Stimulated activated CD8-positive, alpha-beta memory T cell treated with anti-CD3 and anti-CD28 coated beads, Interleukin-2, amount 100 ng/mL, for 1 hour (primary cell): ENCODE measurements at places on chromosomes 2 and 18.

GRCh38 chr18:25189391-25190185 lies 162.4 kb downstream of the ZNF521 start:
- DNase-seq = no peak

- DNase-seq = no peak
Measured at GRCh38 chr2:8408560-8409460, 273.0 kb upstream of the ID2 start.

DNA sequence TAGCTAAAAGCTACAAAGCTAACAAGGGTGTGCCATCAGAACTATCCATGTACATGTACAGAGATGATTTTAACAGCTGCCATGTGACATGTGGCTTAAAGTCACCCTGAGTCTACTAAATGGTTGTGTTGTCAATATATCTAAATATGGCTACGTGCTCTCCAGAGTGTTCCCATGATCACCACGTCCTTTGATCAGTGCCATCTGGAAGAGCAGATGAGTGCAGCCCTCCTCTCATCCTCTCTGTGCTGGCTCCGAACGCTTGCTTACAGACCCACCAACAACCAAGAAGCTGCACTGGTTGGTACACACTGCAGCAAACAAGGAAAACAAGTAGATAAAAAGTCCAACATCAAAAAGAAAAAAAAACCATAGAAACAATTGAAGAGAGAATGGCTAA lies 88.6 kb upstream of the NARS1 start:
- no peak for DNase-seq

- DNase-seq = no peak
Measured at GRCh38 chr2:147110962-147111361, 733.9 kb upstream of the ACVR2A start.

DNA sequence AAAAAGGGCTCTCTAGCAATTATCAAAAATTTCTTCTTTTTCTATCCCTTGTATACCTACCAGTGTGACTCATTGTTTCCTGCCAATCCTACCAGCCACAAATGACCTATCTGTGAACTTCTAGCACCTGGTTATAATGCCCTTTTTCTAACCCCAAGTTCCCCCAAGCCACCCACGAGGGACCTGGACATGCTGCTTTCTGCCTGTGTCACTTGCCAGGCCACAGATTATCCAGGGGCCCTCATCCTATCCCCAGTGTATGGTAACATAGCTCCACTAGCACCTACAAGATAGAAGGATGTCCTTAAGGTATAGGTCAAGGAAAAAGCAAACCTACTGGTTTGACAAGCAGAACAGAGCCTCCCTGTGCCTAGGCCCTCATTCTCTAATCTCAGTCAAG lies 26.8 kb downstream of the AAK1 start:
- DNase-seq = peak; percentile 16

DNA sequence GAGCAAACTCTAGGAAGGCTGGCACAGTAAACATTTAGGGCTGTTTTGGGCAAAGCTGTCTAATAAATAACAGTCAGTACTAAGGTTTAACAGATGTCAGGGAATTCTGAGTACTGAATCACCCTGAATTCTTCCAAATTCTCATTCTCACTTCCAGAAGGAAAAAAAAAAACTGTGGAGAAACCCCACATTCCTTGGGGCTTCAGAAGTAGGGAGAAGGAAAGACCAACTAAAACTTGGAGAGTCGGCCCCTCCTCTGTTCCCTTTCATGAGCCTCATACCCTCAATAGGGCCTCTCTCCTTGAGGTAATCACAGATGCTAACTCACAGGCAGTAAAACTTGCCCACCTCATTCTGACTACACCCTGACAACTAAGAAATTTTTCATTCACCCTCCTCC lies 62.1 kb downstream of the CCDC148 start:
- no peak for DNase-seq

GRCh38 chr2:157170299-157170698 lies 87.2 kb upstream of the GALNT5 start:
- DNase-seq = no peak

GRCh38 chr18:40810372-40810771 lies 1144.7 kb upstream of the PIK3C3 start:
- DNase-seq = no peak

GRCh38 chr2:74474899-74475298 lies 2.4 kb upstream of the MRPL53 start:
- no peak for DNase-seq

GRCh38 chr2:172339371-172340010 lies 87.9 kb upstream of the ITGA6 start:
- DNase-seq = no peak

DNA sequence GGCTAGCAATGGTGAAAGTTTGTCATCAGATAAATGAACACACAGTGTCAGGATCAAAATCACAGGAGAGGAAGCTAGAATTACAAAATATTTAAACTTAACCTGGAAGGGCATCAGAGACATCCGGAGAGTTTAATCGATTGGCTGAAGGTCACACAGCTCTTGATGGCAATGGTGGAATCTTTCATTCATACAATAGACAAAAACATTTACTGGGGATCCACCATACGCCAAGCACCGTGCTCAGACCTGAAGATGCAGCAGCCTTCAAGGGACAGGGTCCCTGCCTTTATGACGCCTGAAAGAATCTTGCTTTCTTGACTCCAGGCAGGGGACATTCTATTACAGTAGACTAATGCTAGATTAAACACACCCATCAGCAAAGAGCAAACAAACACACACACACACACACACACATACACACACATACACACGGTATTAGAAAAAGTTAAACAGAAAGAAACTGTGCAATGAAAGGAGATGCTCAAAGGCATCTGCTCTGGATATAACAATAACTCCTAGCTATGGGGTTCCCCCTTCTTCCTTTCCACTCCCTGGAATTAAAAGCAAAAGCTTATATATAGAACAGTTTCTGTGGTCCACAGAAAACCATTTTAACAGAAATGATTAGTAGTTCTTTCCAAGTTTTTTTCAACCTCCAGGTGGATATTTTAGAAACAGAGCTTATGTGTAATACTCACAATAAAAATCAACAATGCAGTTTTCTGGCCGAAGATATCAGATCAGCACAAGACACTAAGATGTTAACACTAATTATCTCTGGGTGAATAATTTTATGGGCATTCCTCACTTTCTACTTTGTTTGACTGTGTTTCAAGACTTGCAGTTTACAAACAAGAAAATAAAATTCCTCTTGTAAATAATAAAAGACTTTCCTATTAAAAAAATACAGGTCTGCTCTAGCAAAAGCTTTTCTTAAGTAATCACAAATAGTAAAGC lies 151.7 kb downstream of the ANKRD44 start:
- no peak for DNase-seq

- DNase-seq = no peak
Measured at GRCh38 chr2:66581339-66582103, 146.6 kb downstream of the MEIS1 start.

- no peak for DNase-seq
Measured at GRCh38 chr2:164187121-164187520, 434.2 kb downstream of the GRB14 start.

- no peak for DNase-seq
Measured at GRCh38 chr2:218026676-218027425, 24.1 kb upstream of the TNS1 start.

DNA sequence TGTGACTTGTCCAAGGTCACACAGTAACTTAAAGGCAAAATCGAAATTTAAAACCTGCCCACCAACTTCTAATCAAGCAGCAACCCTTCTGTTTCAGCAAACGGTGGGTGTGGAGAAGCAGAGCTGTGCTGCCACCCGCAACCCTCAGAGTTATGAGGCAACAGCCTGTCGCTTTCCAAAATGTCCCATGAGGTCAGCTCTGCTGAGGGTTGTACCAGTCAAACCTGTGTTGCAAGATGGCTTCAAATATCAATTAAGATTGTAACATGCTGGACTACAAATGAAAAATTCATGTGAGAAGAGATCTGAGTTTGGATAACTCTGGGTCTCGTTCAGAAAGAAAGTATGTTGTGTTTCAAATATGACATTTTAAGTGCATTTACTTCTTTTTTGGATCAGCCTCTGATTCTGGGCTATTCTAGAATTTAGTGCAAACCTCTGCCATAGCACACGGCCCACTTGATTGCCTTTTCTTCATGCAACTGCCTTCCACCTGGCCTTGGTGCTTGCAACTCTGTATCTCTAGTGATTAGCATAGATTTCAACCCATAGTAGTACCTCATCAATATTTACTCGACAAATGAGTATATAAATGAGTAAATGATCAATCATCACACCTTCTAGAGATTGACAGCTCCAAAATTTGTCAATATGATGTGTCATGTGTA lies 69.3 kb downstream of the TIMM21 start:
- no peak for DNase-seq

DNA sequence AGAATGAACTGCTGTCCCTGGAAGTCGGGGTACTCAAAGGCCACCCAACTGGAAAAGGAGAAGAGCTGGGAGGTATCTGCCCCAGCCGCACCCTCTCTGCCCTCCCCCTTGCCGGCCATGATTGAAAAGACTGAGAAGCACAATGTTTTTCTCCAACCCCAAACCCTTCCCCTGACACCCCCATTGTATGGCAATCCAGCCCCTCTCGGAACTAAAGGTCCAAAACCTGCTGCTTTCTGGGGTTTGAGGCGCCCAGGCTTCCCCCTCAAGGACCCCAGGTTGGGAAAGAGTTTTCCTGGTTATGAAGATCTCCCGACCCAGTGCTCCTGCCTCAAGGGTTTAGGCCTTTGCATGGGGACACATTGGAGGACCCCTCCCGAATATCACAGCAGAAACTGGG lies 1.0 kb downstream of the CRYBA2 start:
- DNase-seq = no peak

DNA sequence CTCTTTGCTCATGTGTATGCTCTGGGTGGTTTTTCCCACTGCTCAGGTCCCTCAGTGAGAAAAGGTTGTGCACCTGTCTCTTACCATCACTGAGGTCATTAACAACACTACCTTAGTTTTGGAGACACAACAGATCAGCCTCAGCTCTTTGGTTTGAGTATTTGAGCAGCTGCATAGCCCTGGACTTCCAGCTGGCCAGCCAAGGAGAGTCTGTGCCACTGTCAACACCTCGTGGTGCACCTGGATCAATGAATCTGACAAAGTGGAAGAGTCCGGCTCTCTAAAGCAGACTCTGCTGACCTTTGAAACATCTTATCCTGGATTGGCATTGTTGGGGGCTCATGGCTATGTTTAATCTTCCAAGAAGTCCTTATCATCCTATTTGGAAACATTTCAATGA lies 30.0 kb downstream of the SERPINB8 start:
- DNase-seq = no peak

GRCh38 chr2:74291218-74291544 lies 52.0 kb downstream of the SLC4A5 start:
- no peak for DNase-seq

DNA sequence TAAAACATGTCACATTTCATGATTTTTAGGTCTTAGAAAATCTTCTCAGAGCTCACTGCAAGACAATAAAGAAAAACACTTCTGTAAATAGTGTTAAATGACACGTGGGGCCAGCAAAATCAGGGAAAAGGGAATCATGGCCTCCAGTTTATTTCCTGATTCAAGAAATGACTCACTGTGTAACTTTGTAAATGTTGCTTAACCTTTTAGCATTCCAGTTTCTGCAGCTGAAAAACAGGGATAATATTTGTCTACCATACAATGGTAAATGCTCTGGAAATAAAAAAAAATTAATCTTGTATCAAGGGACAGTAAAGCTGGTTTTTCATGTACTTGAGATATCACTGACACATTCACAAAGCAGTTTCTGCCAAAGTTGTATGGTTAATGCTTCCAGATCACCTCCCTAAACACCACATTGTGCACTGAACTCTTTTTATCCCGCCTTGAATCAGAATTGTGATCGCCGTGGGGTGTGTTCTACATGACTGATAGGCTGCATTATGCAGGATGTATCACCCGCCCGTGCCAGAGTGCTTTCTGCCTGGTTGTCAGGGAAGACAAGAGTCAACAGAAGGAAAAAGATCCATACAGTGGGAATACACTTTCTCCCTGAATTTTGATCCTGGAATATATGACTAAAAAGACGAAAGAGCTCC lies 238.8 kb downstream of the IKZF2 start:
- no peak for DNase-seq

- DNase-seq = no peak
Measured at GRCh38 chr2:88554189-88554588, 73.1 kb downstream of the EIF2AK3 start.

DNA sequence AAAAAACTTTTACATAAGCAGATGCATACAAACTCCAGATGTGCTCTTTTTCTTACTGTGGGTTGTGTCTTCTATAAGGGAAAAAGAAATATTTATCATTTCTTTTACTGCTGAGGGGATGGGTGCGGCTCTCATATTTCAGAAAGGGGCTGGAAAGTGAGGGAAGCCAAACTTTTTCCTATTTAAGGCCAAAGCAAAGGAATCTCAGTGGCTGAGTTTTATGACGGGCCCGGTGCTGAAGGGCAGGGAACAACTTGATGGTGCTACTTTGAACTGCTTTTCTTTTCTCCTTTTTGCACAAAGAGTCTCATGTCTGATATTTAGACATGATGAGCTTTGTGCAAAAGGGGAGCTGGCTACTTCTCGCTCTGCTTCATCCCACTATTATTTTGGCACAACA lies at the start of gene COL3A1:
COL3A1 (plus strand) TSS at position 210 of the 400 bp plus-strand sequence; CDS start at position 327, 117 bp downstream.
- DNase-seq = no peak

DNA sequence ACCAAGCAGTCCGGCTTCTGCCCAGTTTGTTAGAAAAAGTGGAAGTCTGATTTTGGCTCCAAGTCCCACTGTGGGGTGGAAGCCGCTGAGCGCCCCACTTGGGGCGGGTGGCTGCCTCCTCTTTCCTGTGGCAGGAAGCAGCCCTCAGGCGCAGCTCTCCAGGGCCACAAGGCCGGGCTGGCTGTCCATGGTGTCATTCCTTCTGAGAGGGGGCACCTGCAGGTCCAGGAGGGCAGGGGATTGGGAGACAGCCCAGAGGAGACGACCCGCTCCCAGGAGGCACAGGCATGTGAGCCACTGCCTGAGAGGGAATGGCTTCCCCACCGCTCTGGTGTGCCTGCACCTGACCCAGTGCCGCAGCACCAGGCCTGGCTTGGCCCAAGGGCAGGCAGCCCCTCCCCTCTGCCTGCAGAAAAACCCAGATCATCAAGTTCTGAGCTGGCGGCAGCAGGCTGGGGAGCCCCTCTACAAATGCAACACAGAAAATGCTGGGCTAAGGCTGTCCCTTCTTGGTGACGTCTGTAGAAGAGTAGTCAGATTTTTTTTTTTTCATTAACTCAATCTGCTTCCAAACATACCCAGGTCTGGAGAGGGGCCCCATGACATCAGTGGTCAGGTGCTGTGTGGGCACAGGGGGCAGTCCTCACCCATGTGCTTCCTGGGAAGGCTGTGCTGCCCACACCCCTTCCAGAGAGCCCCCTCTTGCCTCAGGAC lies 38.4 kb downstream of the HS6ST1 start:
- DNase-seq = no peak

DNA sequence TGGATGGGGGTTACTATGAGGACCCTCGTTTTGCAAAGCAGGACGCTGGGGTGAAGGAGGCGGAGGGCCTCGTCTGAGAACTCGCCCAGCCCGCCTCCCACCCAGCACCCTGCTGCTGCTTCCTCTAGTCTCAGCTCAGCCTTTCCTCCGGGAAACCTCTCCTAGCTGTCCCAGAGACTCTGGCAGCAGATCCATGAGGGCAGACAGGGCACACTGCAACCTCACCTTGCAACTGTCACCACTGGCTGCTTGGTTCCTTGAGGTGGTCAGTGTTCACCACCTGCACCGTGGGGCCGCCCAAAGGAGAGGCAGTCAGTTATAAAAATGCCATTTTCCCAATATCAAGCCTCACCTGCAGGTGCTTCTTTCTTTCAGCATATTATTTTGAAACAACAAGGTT lies 45.6 kb downstream of the PARD6G start:
- no peak for DNase-seq
